ENCODE measurements at places on chromosomes 12 and 14.

GRCh38 chr14:96091941-96092411 lies 52.8 kb downstream of the C14orf132 start:
- DNase-seq: no peak

GRCh38 chr14:104895207-104895785 lies 29.4 kb upstream of the PLD4 start:
- no peak for DNase-seq

- DNase-seq: peak; percentile 37
Measured at GRCh38 chr12:85920324-85920947, 46.3 kb downstream of the NTS start.

DNA sequence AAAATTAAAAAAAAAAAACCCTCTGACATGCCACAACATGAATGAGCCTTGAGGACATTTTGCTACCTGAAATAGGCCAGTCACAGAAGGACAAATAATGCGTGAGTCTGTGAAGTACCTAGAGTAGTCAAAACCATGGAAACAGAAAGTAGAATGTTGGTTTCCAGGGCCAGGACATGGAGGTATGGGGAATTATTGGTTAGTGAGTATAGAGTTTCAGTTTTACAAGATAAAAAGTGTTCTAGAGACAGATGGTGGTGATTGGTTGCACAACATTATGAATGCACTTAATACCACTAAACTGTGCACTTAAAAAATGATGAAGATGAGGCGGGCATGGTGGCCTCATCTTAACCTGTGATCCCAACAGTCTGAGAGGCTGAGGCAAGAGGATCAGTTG lies 47.6 kb upstream of the ZFP36L1 start:
- DNase-seq: no peak

DNA sequence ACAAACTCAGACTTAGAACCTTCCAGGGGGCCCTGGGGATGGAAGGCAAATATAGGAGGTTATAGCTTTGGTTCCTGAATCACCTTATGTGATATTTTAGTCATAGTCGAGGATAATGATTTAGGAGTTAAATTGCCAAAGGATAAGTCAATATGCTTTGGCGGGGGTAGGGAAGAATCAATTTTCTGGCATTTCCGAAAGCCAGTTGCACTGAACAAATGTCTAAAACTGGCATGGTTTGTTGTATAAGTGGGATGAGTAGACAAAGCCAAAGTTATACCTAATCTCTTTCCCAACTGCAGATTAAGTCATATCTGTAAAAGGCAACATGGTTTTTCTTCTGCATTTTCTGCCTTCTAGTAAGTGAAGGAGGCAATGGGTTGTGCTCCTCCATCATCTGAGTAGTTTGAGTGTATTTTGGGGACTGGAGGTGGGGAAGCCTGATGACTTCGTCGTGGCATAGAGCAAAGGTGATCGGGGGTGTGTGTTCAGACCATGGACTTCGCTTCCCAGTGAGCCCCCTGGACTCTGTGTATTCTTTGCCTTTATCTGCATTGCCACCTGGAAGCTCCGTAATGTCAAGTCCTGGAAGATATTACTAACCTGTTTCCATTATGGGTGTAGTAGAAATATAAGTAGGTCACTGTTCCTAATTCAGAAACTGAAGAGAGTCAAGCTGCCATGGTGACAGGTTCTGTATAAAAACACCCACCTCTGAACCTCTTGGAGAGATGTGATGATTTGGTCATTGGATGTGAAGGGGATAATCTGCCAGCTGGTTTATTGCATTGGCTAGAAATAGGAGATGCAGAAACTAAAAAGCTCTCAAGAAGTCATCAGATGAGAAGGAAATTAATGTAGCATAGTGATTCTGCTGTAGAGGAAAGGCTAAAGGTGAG lies 24.5 kb downstream of the PPFIBP1 start:
- DNase-seq: no peak

GRCh38 chr12:50723865-50724264 lies 40.0 kb upstream of the ATF1 start:
- no peak for DNase-seq

GRCh38 chr14:59481871-59482540 lies 2.2 kb downstream of the L3HYPDH start:
- DNase-seq: peak; percentile 49

GRCh38 chr12:54294152-54294952 lies 6.5 kb downstream of the NFE2 start:
- DNase-seq: peak; percentile 54

DNA sequence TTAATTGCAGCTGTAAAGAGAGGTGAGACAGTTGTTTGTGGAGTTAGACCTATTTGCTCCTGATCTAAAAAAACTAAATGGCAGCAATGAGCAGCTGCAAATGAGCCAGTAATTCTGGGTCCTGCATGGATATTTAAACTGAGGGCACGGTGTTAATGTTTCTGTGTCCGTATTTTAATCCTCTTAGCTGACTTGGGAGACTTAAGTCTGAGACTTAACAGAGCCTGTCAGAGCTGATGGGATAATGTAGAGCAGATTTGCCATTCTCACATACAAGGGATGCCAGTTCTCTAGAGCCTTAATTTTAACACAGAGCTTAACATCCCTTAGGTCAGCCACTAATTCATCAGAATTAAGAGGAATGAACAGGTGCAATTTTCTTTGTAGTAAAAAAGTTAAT lies 178.6 kb upstream of the PDE3A start:
- no peak for DNase-seq

GRCh38 chr12:116882742-116883141 lies 1.5 kb upstream of the HRK start:
- DNase-seq: peak; percentile 34

DNA sequence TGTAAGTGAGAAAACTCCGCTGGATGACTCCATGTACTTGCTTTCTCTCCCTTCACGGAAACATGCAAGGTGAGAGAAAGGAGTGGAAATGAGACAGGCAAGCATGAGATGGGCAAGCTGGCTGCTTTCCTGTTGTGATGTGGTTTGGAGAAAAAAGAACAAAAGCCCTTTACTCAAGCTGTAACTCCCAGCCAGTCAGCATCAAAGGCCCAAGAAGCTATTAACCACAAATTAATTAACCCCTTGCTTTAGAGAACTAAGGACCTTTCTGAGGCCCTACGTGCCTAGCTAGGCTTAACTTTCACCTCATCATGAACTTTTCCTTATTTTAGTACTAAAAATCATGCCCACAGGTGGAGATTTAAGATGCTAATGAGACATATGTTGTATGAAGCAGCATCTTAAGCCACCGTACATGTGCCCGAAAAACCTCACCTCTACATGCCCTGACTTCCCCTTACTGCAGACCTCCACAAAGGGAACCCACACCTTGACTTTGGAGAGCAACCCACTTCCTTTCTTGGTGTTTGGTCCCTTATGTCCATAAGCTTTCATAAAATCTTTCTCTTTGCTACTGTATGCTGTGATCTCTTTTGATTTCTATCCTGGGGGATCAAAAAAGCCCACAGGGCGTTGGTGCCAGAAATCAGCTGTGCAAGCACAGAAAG lies 87.0 kb downstream of the GALNT8 start:
- no peak for DNase-seq

GRCh38 chr12:65695113-65695865 lies 129.0 kb upstream of the HMGA2 start:
- peak; percentile 93 for DNase-seq

- DNase-seq: peak; percentile 56
Measured at GRCh38 chr14:76391981-76392690, 16.2 kb downstream of the ESRRB start.

GRCh38 chr14:37588956-37589714 lies 5.9 kb downstream of the FOXA1 start:
- DNase-seq: peak; percentile 62

DNA sequence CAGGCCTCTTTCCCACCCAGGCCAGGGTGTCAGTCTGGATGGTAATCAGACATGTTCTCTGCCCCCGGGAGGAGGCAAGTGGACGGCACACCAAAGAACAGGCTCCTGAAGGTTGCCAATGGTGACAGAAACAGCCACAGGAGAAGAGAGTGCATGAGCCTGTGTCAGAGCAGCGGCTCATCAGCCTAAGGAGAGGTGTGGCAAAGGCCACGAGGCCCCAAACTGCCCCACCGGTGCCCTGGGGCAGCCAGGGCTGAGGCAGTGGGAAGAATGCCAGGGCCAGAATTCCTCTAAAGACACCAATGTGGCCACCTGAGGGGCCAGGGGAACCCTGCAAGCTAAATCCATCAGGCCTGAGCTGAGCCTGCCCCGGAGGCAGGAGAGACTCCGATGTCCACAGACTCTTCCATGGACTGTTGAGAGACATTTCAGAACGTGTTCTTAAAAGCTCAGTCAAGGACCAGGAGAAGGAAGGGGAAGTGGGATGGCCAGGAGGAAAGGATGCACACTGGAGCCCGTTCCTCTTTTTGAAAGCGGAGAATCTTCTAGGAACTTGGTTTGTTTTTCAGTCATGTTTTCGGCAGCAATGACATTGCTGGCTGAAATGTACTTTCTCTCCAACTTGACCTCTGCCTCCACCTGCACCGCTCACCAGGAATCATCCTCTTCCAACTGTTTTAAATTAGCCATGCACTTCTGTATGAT lies 176.3 kb upstream of the FKBP4 start:
- no peak for DNase-seq

- no peak for DNase-seq
Measured at GRCh38 chr12:29580971-29581370, 83.5 kb upstream of the OVCH1 start.

DNA sequence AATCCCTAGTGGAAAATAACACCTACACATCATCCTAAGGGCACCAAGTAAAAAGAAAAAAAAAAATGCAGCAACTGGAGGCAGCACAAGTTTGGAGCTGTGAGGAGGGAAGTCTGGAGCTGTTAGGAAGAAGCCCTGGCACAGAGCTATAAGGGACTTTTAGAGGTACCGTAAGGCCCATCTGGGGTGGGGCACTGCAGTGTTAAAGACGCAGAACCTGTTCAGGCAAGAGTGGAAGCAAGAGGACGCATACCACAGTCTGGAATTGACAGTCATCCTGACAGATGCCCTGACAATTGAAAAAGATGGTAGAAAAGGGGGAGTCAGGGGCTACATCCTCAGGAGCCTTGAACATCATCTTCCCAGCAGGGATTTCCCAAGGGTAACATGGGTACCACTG lies 195.9 kb upstream of the PLEKHG7 start:
- DNase-seq: peak; percentile 57

GRCh38 chr12:24246934-24247333 lies 297.5 kb upstream of the SOX5 start:
- no peak for DNase-seq

DNA sequence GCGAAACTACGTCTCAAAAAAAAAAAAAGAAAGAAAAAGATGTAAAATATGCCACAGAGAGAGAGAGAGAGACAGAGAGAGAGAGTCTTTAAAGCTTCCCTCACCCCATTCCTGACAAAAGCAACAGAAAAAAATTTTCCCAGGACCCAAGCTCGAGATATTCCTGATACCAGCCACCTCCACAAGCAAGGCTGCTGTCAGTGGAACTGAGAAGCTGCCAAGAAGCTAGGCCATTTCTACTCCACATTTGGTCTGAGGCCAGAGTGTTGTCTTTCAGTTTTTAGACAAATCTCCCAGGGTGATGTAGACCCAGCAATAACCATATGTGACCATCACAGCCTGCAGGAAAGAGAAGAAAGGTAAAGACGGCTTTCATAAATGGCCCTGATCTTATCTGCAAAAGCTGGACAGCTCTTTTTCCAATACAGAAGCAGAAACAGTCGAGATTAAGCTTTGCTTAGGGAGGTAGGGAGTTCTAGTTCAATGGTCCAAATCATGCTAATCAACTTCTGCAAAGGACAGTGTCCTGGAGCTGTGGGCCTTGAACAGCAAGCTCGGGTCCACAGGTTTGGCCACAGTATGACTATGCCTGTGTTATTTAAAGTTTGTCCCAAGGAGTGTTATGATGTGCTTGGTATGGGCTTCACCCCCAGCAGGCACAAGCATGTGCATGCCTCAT lies 130.3 kb upstream of the NUDT4 start:
- DNase-seq: no peak

- DNase-seq: no peak
Measured at GRCh38 chr12:130645751-130646150, 70.3 kb downstream of the RIMBP2 start.

- DNase-seq: peak; percentile 85
Measured at GRCh38 chr12:51388069-51388799, 3.0 kb downstream of the GALNT6 start.

GRCh38 chr12:24049101-24049500 lies 99.6 kb upstream of the SOX5 start:
- DNase-seq: no peak

- no peak for DNase-seq
Measured at GRCh38 chr12:94427501-94428381, 31.9 kb downstream of the CEP83 start.

DNA sequence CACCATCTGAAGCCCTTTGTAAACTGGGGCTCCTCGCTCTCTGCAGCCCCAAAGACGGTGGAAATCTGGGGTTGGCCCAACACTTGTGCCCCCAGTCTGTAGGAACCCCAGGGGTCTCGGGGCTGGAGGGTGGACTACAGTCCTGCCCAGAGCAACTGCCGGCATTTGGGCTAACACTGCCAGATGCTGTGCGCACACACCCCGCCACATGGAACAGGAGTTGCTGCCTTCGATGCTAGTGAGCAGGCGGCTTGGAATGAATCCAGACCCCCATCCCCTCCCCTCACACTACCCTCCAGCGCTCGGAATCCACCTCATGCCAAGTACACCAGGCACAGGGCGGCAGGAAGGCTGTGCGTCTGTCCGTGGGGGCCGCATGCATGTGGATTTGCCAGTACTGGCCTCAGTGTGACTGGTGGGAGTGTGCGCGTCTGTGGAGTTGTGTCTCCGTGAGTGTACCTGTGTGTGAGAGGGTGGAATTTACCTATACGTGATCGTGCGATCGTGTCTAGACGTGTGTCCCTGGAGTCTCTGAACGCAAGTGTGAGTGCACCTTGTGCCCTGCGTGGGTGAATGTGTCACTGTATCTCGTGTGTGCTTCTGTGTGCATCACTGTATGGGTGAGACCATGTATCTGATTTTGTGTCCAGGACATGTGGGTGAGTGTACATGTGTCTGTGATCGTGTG lies 5.1 kb downstream of the LHX5 start:
- no peak for DNase-seq
